Karpas-422 (cell line): ENCODE measurements at places on chromosomes 13 and 19. TPM values are rescaled to one million over a fixed set of nuclear protein-coding genes. Genes with fewer than 3 reads are reported as not detected.

DNA sequence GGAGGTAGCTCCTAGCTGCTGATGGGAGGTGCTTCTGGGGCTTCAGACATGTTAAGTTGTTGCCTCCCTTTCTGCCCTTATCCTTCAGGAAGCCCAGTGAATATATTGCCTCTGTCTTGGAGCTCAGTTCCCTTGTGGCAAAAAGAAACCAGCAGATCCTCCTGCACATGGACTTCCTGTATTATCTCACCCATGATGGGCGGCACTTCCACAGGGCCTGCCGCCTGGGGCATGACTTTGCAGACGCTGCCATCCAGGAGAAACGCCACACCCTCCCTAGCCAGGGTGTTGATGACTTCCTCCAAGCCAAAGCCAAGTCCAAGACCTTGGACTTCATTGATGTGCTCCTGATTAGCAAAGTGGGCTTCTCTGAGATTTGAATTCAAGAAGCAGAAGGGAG, 6.0 kb upstream of the CYP4F12 start:
- no peaks in the 10 kb centered on the region for H3K36me3 ChIP-seq
- no peak overlapping the region for H3K27ac ChIP-seq
- no peaks in the 10 kb centered on the region for H3K27me3 ChIP-seq
- no peak overlapping the region for H3K4me3 ChIP-seq

DNA sequence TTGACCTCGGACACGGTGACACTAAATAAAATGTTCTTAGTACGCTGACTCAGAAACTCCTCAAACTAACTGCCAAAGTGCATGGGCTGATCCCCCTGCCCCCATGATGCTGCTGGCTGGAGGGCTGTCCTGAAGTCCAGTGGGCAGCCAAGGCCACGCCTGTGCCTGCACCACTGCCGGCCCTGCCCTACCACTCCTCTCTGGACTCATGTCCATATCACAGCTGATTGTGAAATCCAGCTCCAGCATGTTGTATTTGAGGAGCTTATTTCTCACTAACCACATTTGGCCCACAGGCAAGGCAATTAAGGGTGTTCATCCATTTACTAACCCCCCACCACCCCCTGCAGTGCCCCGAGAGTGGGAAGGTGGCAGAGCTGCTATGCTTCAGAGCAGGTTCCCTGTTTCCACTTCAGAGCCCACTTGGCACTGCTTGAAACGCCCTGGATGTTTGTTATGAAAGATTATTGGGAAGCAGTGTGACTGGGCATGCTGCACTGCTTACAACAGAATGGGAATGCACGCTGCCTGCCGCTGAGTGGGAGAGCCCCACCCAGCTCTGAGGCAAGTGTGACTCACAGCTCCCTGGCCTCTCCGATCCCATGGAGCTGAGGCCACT, 114.0 kb downstream of the UQCRFS1 start:
- DNase-seq: no peak
- H3K4me1 ChIP-seq: no peaks in the 10 kb centered on the region
- no peaks in the 10 kb centered on the region for H3K27me3 ChIP-seq
- H3K36me3 ChIP-seq: no peaks in the 10 kb centered on the region

- no peaks in the 10 kb centered on the region for H3K36me3 ChIP-seq
- DNase-seq: no peak
- H3K4me3 ChIP-seq: no peak overlapping the region
- H3K4me1 ChIP-seq: peaks cover 8% of the 10 kb centered on the region
- no peaks in the 10 kb centered on the region for H3K27me3 ChIP-seq
These were observed 531.1 kb downstream of the IRS2 start for GRCh38 chr13:109255141-109255856.

GRCh38 chr13:46571909-46572595, 19.1 kb downstream of the LRCH1 start:
- no peaks in the 10 kb centered on the region for H3K4me1 ChIP-seq
- H3K4me3 ChIP-seq: no peak overlapping the region
- no peaks in the 10 kb centered on the region for H3K36me3 ChIP-seq
- no peak for DNase-seq
- no peaks in the 10 kb centered on the region for H3K27me3 ChIP-seq

Gene VSIG10L
- total RNA-seq: 5.7 and 6.6 TPM in 2 replicates

Gene KRTDAP
- not detected in 2 replicates for total RNA-seq
